Smooth muscle cell of the coronary artery (primary cell): ENCODE measurements at places on chromosomes 4 and X. TPM values are rescaled to one million over a fixed set of nuclear protein-coding genes. Genes with fewer than 3 reads are reported as not detected.

The HAUS7 gene
- total RNA-seq, result 14.7 and 15.0 TPM in 2 replicates

The EVC2 gene
- total RNA-seq, result 10.7 and 23.6 TPM in 2 replicates

The PNMA6A gene
- total RNA-seq, result 0.68 and 2.2 TPM in 2 replicates

The SYTL5 gene
- 0.35 and 0.60 TPM in 2 replicates for total RNA-seq

The CDX4 gene
- not detected in 2 replicates for total RNA-seq

The UGDH gene
- 217 and 505 TPM in 2 replicates for total RNA-seq

The IGSF1 gene
- 0.08 TPM in 1 of 2 replicates, not detected in the other for total RNA-seq

The MAGEB3 gene
- not detected in 2 replicates for total RNA-seq
